Ascending aorta (tissue), 2 donors: ENCODE measurements at places on chromosomes 13 and 19.

DNA sequence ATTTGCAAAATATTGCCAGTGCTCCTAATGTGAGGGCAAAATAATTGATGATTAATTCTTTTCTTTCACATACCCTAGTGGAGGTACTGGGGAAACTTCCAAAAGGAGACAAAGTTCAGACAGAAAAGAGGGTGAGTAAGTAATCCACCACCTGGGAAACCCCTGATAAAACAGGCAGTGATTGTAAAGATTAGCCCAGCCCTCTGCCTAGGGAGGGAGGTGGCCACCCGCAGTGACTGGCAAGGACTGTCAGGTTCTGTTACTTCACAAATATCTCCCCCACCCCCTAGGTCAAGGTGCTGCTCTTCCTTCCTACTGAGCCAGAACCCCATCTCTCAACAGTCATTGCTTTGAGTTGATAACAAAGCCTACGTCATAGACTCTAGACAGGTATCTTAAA is 239.7 kb downstream of the DNAJC15 start:
- DNase-seq: no peak

DNA sequence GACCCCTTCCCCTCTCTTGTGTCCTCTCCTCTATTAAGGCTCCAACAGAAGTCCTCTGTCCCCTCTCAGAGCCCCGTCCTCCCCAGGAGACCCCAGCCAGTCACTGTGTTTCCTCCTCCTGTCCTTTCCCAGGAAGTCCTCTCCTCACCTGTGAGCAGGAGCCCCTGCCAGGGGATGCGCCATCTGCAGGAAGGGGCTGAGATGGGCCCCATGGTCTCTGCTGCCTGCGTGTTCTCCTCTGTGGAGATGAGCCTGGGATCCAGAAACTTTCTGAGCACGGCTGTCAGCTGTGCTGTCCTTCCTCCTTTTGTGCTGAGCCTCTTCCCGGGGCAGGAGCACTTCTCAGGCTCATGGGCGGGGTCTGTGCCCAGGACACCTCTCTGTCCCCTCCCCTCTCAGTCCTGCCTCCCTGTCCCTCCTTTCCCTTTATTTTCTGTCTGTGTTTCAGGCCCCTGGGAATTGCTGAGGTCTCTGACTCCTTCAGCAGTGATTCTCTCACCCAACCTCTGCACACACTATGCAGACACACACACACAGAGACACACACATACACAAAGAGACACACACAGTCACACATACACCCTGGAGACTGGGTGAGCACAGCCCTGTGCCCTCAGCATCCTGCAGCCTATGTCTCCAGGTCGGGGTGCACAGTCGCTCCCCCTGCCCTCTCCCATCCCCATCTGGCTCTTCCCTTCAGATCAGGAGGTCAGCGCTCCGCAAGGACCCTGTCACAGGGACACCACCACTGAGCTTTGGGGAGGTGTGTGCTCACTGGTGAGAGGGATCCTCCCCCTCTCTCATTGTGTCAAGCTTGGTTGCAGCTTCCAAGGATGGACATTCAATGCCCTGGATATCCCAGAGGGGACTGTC is at the start of gene CEACAM8:
TSS of gene CEACAM8 (minus strand) at position 308 of the 873 bp plus-strand sequence. CDS start at position 212, 96 bp downstream.
- DNase-seq: no peak

DNA sequence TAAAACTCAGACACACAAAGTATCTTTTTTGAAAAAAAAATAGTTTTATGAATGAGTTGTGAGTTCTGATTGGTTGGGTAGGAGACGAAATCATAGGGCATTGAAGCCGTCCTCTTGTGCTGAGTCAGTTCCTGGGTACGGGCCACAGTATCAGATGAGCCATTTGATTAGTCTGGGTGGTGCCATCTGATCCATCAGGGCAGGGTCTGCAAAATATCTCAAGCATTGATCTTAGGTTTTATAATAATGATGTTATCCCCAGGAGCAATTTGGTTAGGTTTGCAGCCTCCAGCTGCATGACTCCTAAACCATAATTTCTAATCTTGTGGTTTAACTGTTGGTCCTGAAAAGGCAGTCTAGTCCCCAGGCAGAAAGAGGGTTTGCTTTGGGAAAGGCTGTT is 1310.6 kb downstream of the SLITRK1 start:
- DNase-seq: no peak

DNA sequence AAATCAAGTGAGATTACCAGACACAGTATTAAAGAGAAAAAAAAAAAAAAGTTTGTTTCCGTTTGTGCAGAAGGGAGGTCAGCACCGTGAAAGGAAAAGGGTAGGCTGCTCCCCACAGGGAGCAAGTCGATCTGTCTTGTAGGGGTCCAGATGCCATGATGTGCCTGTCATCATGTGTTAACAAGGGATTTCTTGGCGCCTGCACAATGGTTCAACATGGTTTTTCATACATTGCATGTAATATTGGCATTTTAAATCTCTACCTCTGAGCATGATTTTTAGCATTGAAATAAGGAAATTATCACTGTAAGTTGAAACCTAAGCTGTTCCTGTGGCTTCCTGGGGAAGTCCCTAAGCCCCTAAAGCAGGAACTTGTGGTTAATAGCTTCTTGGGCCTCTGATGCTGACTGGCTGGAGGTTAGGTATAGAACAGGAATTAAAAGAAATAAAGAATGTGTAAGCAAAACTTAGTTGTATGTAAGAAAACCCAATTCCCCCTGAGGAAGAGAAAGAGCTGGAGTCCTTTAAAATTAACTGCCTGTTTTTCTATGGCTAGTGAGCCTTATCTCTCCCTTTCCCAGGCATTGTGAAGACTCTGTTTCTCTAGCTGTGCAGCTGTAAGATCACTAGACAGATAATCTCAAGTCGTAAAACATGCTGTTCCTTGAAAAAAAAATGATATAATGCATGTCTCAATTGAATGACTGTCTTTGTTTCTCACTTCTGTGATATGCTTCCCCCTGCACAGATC is 7.4 kb upstream of the FCGBP start:
- DNase-seq: no peak

- no peak for DNase-seq
Measured at GRCh38 chr13:23724196-23724970, 154.2 kb downstream of the TNFRSF19 start.

DNA sequence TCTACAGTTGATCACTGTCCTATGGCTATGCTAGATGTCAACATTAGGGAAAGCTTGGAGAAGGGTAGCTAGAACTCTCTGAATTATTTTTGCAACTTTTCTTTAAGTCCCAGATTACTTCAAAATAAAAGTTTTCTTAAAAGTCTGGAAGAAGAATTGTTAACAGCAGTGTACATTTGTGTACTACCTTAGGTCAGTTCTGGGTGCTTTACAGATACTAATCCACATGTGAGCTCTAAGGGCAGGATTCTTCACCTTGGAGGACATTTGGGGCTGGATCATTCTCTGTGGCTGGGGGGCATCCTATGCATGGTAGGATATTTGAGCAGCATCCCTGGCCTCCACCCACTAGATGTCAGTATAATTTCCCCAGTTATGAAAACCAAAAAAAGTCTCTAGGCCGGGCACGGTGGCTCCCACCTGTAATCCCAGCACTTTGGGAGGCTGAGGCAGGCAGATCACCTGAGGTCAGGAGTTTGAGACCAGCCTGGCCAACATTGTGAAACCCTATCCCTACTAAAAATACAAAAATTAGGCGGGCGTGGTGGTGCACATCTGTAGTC is 2.8 kb downstream of the BRME1 start:
- no peak for DNase-seq

DNA sequence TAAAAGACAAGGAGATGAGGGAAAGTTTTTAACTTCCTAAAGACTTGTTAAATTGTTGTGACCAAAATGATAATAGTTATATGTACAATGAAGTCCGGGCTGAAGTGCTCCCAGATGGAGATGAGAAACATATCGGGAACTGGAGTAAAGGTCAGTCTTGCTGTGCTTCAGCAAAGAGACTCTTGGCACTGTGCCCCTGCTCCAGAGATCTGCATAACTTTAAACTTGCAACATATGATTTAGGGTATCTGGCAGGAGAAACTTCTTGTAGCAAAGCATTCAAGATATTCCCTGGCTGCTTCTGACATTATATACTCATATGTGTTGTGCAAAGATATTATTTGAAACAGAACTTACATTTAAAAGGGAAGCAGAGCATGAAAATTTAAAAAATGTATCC is 786.6 kb upstream of the SLITRK6 start:
- no peak for DNase-seq

DNA sequence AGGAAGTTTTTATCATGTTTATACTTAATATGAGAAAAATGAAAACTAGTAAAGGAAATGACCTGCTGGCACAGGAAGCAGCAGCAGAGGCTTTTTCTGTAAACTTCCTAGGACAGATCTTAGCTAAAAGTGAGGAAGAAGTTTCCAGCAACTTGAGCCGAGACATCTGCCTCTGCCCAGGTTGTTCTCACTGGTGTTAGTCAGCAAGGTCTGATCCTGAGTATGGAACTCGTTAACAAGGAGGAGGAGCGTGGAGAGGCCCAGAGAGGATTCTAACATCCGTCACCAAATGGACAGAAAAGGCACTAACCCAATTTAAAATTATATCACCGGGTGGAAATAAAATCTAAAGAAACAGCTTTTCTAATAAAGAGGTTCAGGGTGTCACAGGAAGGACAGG is 43.6 kb downstream of the PHF11 start:
- no peak for DNase-seq
